ENCODE measurements at places on chromosomes 3 and 15. TPM values are rescaled to one million over a fixed set of nuclear protein-coding genes. Genes with fewer than 3 reads are reported as not detected.

DNA sequence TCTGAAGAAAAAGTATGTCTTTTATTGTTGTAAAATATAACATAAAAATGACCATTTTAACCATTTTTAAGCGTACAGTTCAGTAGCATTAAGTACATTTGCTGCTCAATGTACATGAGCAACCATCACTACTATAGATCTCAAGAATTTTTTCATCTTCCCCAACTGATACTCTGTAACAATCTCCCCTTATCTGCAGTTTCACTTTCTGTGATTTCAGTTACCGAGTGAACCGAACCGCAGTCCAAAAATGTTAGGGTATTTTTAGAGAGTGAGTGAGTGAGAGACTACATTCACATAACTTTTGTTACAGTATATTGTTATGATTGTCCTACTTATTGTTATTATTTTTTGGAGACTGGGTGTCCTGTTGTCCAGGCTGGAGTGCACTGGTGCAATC, 9.0 kb upstream of the SLC25A26 start:
- DNase-seq, result no peak

The RLBP1 gene
- total RNA-seq, result not detected

- DNase-seq, result peak; percentile 66
Observed at GRCh38 chr3:65604863-65605526, 433.7 kb downstream of the MAGI1 start.

The GRK7 gene
- total RNA-seq, result not detected

The LTK gene
- 0.24 TPM for total RNA-seq

DNA sequence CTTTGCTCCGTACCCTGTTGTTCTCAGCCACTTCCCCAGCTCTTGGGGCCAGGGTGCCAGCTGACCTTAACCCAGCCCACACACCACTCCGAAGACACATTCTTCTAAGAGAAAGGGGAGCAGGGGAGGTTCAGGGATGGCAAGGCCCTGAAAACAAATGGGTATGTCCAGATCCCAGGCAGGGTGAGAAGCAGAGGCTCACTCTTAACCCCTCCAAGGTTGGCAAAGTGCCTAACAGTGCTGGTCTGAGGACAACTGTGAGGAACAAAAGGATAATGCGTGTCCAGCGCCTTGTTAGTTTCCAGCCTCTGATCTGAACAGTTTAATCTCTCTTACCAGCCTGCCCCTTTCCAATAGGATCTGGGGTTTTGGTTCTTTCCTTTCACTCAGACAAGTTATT, 1.5 kb downstream of the TMEM44 start:
- no peak for DNase-seq

The SEMA3B gene
- total RNA-seq, result 24.8 TPM

GRCh38 chr15:63595065-63595464, 2.1 kb upstream of the FBXL22 start:
- no peak for DNase-seq

GRCh38 chr15:64934023-64934422, 22.3 kb downstream of the ANKDD1A start:
- no peak for DNase-seq

DNA sequence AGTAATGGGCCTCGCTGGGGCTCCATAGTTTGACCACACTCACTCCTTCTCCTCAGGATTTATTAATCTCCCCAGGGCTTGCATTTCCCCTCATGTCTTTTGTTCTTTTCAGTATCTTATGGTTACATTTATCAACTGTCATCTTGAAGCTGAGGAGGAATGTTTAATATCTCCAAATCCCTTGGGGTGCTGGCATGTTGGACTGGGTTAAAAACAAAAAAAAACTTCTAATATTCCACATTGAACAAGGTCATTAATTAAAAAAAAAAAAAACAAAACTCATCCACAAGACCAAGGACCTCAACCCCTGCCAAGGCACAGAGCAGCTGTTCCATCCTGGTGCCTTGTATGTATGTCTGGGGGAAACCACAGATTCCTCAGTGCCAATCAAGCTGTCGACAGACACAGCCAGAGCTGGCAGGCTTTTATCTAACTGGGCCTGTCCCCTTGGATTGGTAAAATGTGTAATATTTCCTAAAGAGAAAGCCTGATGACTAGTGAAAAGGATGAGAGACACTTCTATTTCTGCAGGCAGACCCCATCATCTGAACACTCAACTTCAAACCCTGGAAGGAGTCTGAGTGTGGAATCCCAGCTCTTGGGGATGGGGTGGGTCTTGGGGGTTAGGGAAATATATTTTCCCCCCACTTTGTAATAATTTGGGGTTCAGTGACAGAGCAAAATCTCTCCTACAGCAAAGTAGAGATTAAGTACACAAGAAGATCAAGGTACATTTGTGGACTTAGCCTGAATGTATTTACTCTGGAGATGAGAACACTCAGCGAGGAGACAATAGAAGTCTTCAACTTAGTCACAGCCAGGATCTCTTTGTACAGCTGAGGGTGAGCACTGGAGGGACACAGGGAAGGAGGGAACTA, 69.1 kb downstream of the TTC23 start:
- DNase-seq, result no peak

DNA sequence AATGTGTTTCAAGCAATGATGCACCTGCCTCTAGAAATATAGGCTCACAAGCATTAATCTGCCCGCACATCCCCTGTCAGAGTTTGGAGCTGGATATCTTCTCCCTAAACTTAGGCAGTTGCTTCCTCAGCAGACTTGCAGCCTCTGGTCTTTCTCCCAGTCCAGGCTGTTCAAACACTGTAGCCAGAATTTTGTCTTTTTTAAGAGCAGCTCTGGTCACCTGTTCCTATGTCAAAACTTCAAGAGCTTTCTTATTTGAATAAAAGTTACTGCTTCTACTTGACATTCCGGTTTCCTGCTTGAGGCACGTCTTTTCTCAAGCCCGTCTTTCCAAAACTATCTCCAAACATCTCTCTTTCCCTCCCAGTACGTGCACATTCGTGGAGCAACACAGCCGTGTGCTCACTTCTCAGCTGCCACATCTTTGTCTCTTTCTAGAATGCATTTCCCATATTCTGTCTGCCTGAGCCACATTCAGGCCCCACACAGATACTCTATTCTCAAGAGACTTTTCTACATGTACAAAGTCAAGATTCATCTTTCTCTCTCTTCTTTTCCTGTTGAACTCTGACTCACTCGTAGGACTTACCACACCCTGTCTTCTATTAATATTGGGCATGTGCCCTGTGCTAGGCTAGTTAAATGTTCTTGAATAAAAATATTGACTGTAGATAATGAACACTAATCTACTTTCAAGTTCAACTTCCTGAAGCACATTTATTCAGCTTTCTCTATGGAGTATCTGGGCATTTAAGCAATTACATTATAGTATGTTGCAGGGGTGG, 307.7 kb upstream of the SOX2 start:
- no peak for DNase-seq

DNA sequence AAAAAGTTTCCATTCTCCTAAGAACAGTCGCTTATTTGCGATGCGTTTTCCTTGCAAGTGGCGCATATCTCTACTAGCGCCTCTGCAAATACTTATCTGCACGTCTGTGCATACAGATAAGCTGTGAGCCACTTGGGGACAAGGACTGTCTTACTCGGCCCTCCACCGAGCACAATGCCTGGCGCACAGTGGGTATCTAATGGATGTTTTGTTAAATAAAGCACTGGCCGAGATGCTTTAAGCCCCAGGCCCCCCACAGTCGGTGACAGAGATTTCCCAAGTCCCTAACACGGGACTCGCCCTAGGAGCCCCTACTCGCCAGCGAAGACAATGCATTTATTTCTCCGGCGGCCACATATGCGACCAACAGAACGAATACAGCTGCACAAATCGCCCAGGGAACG, 503 bp downstream of the HLTF start:
- DNase-seq, result peak; percentile 21

The LRRC15 gene
- 165 TPM for total RNA-seq

DNA sequence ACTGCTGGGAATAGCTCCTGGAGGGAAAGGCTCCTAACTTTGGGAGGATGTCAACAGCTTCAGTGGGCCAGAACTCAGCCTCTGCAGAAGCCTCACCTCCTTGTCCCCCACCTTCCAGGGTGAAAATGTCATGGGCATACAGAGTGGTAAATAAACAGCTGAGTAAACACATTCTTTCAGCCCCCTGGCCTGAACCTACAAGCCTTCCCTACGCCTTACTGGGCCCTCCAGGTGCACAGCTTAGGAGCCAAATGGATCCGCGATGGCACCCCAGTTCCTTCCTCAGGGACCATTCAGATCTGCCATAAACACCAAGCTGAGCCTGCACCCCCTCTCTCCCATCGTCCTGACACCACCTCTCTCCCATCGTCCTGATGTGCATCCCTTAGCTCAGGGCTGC, 126.2 kb upstream of the IGF1R start:
- no peak for DNase-seq

The CFAP20DC gene
- 1.8 TPM for total RNA-seq

The SLC22A14 gene
- total RNA-seq, result 0.13 TPM

DNA sequence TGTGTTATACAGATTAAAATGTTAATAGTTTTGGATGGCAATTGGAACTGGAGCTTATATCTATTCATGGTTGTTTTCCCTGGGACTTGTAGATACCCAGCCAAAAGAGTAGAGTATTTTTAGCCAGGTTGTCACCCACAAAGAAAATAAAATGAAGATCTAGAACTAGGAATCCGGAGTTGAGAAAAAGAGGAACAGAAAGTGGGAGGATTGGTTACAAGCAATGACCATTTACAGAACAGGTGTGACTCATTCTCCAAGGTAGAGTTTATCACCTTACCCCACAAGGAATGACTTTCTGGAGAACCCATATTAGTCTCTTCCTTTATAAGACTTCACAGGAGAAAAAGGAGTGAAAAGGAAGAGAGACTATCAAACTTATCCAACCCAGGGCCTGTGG, 99.8 kb downstream of the TMEM108 start:
- DNase-seq, result no peak

GRCh38 chr3:171753025-171753472, 57.2 kb downstream of the PLD1 start:
- no peak for DNase-seq

All from HFFc6 (cell line).